ENCODE measurements at places on chromosomes 5 and 9.

DNA sequence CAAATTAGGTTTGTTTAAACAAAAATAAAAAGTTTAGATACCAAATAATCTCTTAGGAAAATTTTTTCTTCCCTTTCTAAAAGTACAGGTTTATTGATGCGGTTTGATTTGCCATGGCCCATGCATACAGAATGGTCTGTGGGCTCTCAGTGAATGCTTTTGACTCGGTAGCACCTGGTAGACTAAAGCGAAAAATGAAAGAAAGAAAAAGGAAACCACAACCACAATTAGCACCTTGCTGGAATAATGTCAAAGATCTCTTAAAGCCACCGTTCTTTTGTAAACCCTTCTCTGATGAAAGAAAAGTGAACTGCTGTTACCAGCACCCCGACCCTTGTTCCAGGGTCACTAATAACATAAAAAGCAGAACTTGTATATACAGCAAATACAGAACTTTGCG is 157.9 kb downstream of the NFIB start:
- no peak for DNase-seq

DNA sequence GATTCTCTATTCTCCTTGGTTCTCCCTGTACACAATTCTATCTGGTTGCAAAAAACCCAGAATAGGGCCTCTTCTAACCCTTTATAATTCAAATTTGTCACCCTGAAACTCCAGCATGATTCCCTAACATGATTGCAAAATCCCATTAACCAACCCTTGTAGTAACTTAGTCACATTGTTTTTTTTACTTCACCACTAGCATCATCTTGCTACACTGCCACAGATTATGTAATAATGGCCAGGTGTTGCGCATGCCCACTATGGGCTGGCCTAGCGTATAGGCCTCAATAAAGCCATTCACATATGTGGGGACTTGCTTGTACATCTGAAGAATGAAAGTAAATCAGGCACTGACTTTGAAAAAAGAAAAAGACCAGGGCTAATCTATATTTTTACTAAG is 25.7 kb downstream of the FAM170A start:
- no peak for DNase-seq

- DNase-seq = no peak
Measured at GRCh38 chr9:74598874-74599273, 101.7 kb downstream of the RORB start.

GRCh38 chr9:78130004-78130403 is 98.4 kb upstream of the GNAQ start:
- DNase-seq = no peak

- no peak for DNase-seq
Measured at GRCh38 chr5:97167435-97167834, 15.6 kb downstream of the RIOK2 start.

DNA sequence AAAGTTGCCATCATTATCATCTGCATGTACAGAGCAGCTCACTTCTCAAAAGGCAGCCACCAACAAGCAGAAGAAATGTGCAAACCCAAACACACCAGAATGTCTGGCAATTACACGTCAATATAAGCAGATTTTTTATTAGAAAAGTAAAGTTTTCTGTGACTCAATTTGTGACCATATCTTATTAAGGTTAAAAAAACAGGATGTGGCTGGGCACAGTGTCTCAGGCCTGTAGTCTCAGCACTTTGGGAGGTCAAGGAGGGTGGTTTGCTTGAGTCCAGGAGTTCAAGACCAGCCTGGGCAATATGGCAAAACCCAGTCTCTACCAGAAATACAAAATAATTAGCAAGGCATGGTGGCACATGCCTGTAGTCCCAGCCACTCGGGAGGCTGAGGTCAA is 176.7 kb downstream of the FANCC start:
- no peak for DNase-seq

- DNase-seq = peak; percentile 71
Measured at GRCh38 chr5:139342423-139342723, 719 bp downstream of the PAIP2 start.
